GM12878 (cell line): ENCODE measurements at places on chromosomes 5 and 9. TPM values are rescaled to one million over a fixed set of nuclear protein-coding genes. Genes with fewer than 3 reads are reported as not detected.
A peak's percentile ranks its signal among the peaks of the same experiment; 100 is the strongest.

DNA sequence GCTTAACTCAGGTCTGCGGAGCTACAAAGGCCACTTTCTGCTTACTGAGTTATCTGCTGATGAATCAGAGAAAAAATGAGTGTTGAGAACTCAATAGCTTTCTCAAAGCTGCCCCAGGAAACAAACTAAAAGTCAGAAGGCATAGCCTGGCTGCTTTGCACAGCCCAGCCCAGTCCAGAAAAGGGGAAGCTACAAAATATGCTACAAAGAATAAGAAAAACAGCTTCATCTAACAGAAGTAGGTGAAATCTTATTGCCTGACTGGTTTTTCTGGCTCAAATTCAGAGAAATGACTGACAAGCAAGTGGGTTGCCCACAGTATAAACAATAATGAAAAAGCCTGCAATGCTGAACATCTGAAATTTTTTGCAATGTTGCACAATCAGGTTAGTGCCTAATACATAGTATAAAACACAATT is 156.2 kb downstream of the PPP2R2B start:
- DNase-seq, result no peak

- DNase-seq, result no peak
Observed at GRCh38 chr5:98425640-98426039, 347.8 kb upstream of the RGMB start.

GRCh38 chr9:136886610-136887597 is 588 bp downstream of the TRAF2 start:
- no peak for DNase-seq

TNIP1 gene
- total RNA-seq, result 279 and 289 TPM in 2 replicates

DNA sequence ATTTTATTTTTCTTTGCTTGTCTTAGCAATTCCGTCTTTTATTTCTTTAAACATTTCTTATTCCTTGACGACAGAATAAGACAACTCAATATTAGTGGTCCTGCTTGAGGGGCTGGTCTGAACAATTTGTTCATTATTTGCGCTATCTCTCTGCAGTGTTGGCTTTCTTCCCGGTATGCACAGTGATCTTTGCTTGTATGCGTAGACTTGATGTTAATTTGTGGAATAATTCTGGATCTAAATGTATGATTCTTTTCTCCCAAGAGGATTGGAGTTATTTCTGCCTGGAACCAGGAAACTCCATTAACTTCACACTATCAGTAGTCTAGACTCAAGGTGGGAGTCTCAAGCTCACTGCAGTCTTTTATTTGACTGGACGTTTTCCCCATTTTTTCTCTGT is 80.4 kb downstream of the KDM4C start:
- no peak for DNase-seq

FAM163B gene
- not detected in 2 replicates for total RNA-seq

SLC25A25 gene
- 14.3 and 15.7 TPM in 2 replicates for total RNA-seq

GRXCR2 gene
- not detected in 2 replicates for total RNA-seq

DNA sequence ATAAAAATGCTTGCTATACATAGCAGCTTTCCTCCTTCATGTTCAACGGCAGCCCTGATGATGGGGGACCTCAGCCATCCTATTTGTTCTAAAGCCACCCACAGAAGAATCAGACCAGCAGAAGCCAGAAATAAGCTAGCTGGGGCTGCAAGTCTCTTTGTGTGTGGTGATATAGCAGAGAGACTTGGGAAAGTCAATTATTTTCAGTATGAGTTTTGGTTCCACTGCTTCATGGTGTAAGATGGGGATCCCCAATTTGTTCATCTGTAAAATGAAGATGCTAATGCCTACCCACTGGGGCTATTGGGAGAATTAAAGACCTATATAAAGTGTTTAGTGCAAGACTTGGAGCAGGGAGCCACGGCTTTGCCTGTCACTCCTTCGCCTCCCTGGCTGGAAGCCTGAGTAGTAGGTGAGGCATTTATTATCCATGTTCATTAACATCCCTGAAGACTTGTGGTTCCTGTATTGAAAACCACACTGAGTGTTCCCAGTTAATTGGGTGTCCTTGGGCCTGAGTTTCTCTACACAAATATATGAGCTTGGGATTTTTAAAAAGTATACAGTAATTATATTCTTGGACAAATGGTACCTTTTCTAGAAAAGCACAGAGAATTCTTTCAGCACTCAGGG is 210.1 kb upstream of the SLC24A2 start:
- DNase-seq, result peak; percentile 39

CKMT2 gene
- total RNA-seq, result not detected in 2 replicates

- no peak for DNase-seq
Observed at GRCh38 chr5:16902846-16903245, 33.2 kb downstream of the MYO10 start.

PCDHGB7 gene
- total RNA-seq, result 1.3 and 1.5 TPM in 2 replicates

DNA sequence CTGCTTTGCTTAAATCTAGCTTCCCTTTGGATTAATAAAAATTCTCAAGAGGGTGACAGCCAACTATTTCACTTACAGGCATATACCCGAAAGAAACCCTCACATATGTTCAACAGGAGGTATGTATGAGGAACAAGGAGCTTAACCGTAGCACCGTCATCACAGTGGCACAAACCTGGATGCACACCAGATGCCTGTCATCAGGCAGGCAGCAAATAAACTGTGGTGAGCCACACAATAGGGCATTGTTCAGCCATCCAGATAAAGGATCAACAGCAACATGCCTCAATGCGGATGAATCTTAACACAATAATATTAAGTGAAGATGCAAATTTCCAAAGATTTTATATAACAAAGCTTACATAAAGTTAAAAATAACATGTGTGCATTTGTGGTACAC is 5.5 kb upstream of the TNFSF15 start:
- no peak for DNase-seq

TEK gene
- 0.08 TPM in 1 of 2 replicates, not detected in the other for total RNA-seq

DNA sequence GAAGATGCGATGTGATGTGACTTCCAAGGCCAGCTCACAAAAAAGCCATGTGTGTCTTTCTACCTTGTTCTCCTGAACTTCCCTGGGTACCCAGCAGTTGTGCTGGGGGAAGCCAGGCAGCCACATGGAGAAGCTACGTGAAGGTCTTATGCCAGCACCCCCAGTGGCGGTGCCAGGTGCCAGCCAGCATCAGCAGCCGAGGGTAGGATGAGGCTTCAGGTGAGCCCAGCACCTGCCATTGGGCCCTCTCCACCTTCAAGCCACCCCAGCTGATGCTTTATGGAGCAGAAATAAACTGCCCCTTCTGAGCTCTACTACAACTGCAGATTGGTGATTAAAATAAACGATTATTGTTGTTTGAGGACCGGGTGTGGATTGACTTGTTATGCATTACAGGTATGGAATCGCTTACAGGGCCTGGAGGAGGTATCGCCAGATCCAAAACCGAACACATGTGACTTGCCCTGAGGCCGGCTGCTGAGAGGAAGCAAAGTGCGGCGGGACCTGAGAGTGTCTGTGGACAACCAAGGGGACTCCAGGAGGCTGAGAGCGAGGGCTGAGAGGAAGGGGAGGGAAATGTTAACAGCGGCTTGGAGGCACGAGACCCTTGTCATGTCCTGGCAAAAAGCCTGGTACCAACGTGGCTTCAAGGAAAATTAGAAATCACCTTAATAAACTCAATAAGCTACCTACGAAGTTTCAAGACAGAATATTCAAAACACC is 36.0 kb upstream of the OLFM1 start:
- DNase-seq, result no peak

C5orf52 gene
- total RNA-seq, result not detected in 2 replicates

FAM240B gene
- not detected in 2 replicates for total RNA-seq

DNA sequence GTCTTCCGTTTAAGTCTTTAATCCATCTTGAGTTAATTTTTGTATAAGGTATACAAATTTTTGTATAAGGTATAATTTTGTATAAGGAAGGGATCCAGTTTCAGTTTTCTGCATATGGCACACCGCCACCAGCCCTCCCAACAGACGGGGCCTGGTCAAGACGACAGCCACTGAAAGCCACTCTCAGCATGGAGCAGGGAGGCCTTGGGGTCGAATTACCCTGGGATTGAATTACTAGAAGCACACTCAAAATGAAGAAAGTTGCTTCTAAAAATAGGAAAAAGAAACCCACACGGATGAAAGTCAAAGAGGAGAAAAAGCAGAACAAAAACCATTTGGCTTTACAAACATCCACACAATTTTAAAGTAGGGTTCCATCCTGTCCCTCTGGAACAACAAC is 586.2 kb upstream of the ADAMTS16 start:
- DNase-seq, result no peak

GFI1B gene
- total RNA-seq, result not detected in 2 replicates

CMYA5 gene
- total RNA-seq, result 0.13 TPM in 2 replicates
